ENCODE measurements at places on chromosomes 12 and 14. TPM values are rescaled to one million over a fixed set of nuclear protein-coding genes. Genes with fewer than 3 reads are reported as not detected.

- no peak for DNase-seq
These were observed 46.9 kb upstream of the DYNC1H1 start for GRCh38 chr14:101917413-101918017.

DNA sequence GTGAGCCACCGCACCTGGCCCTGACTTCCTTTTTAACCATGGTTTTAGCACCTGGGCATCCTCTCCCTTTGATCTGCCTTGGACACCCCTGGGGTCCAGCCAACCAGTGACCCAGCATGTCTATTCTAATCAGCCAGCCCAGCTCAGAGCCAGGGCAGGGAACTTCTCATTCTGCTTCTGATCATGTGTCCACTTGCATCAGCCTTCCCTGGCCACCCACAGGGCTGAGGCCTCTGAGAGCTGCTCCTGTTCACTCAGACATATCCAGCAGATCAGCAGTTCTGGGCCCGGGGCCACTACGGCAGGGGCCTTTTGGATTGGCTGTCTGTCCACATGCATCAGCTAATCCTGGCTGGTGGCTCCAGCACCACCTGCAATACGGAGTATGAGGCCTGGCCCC is 117.9 kb upstream of the MAP1LC3B2 start:
- DNase-seq, result no peak

- DNase-seq, result no peak
These were observed 82.6 kb downstream of the BBS10 start for GRCh38 chr12:76265424-76266180.

GRCh38 chr14:73754911-73755360 is 40.8 kb upstream of the PNMA1 start:
- DNase-seq, result no peak

GRCh38 chr12:130054803-130055202 is 107.5 kb upstream of the FZD10 start:
- no peak for DNase-seq

- peak; percentile 71 for DNase-seq
These were observed 22.6 kb upstream of the DUSP16 start for GRCh38 chr12:12585115-12585863.

DNA sequence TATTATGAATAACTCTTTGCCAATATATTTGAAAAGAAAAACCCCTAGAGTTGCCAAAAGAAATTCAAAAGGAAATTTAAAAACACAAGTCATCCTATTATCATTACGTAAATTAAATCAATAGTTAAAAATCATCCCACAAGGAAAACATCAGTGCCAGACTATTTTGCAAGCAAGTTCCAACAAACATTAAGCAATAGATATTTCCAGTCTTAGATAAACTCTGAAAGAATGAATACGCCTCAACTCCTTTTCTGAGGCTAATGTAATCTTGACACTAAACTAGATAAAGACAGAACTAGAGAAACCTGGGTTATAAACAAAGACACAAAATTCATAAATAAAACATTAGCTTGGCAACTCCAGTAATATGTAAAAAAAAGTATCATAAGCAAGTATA is 245.9 kb downstream of the FOXN3 start:
- DNase-seq, result no peak

KRT72 gene
- not detected for total RNA-seq

PRB3 gene
- not detected for total RNA-seq

TMEM117 gene
- 3.2 TPM for total RNA-seq

Data from PC-9 (cell line).